ENCODE measurements at places on chromosomes 4 and X.

- DNase-seq: no peak
Measured at GRCh38 chrX:39759526-39760224, 338.1 kb downstream of the BCOR start.

GRCh38 chr4:146340798-146341197 is 126.5 kb downstream of the REELD1 start:
- DNase-seq: no peak

DNA sequence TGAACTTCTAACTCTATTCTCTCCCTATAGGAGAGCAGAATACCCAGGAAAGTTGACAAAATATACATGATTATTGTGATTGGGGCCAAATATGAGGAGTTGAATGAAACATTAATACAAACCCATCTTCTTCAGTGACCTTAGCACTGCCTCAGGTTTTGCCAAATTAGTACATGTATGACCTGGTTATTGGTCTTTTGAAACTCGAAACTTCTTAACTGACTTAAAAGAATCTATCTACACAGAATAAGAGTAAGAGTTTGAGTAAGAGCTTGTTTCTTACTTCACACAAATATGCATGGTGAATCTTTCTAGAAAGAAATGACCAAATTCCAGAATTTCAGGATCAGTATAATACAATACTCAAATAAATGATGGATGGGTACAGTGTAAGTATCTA is 213.0 kb upstream of the GK2 start:
- DNase-seq: no peak

DNA sequence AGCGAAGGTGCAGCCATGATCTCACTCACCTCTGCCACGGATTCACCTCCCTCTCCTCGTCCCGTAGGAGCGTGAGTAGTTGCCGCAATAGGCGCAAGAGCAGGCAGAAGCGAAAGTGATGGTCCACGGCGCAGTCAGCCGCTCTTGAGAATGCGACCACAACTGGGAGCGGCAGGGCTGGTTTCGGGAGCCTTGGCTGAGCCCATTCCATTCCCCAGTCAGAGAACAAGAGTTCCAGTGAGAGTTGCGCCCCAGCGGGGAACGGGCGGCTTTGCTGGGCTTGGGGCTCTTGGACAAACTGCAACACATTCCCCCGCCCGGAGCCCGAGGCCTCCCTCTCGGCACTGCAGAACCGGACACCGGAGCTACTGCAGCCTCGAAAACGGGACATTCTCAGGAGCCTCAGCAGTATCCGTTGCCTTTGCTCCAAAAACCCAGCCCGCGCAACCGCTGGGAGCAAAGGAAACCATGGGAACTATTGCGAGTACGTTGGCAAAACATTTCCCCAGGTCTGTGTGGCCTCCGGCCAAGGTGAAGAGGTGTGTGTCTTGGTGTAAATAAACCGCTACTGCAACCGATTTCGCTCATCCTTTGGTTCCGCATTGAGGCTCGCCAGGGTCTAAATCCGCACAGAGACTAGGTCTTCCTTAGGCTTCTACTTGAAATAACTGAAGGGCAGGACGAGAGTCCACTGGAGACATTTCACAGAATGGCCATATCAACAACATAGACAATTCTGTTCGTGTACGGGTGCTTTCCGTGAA is 5.7 kb upstream of the ZBTB33 start:
- peak; percentile 51 for DNase-seq

DNA sequence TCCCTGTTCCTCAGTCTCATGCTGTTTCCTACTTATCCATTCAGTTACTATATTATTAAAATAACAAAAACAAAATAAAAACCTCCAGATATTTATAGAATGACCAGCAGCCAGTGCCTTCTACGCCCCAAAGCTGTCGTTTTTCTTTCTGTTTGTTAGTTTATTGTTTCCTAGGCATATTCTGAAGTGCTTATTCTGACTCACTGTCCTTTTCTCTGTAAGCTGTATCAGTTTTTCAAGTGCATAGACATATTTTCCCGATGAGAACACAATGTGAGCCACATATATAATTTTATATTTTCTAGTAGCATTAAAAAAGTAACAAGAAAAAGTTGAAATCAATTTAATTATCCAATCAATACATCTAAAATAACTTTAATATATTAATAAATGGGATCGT is 2158.6 kb upstream of the TENM3 start:
- DNase-seq: no peak

DNA sequence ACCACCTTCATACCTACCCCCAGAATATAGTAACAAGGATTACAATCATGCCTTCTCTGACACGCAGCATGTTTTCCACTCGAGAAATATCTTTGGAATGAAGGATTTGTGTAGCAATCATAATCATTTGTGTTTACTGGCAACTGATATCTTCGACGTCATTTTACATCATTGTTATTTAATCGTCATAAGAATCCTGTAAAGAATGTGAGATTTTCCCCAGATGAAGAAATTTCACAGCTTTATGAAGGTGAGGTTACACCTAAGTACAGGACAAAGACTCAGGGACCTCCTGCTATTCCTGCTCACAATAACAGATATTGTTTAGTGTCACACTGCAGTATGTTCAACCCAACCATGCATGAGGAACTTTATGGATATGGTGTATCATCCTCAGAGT is 198.2 kb upstream of the LDB2 start:
- no peak for DNase-seq

DNA sequence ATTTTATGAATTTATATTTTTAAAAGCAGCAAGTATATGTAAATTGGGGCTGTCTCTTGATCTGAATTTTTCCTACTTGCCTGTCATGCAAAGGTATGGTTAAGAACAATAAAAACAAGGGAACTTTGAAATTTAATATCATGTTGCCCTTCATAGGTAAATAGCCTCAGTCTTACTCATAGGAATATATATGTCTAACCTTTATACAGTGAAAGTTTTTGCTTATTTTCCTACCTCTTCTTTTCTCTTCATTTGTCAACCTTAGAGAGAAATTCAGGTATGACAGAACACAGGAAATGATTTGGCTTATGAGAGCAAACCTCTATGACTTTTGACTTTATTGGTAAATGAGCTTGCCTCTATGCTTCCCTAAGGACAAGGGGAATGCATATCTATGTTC is 716.0 kb downstream of the CENPC start:
- DNase-seq: no peak

- no peak for DNase-seq
Measured at GRCh38 chrX:9317176-9317575, 147.7 kb upstream of the TBL1X start.

GRCh38 chr4:189869236-189869635 is 71.4 kb upstream of the FRG1 start:
- no peak for DNase-seq

GRCh38 chrX:37802028-37802427 is 22.2 kb downstream of the CYBB start:
- no peak for DNase-seq

DNA sequence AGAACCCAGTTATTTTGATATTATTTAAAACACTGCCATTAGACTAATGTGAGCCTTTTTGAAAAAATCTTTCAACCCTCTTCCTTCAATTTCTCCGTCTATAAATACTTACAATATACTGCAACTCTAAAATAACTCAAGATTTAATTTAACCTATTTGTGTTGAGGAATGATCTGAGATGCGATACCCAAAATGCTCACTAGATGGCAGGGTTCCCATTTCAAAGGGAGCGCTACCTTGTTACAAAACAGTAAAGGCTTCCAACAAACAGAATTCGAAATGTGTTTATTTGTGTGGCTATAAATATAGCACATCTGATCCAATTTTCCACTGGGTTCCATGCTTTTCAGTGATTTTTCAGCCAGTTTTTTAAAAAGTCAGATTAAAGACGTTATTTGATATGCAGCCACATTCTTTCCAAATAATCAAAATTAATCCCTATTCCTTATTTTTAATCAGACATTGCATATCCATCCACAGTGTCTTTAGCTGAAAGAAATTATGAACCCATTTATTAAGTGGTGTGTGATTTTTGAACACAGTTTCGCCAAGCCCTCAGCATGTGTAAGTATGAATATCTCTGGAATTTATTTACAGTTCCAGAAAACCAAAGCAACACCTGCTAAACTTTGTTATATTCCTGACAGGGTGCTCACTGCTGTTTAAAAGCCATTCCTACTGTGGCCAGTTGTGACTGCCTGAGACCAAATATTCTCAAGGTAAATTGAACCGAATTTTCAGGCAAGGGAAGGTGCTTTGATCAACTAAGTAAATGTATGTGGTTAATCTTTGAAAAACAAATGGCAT is 668.0 kb upstream of the LCORL start:
- peak; percentile 49 for DNase-seq

GRCh38 chr4:152684007-152684406 is 4.2 kb upstream of the TMEM154 start:
- no peak for DNase-seq

DNA sequence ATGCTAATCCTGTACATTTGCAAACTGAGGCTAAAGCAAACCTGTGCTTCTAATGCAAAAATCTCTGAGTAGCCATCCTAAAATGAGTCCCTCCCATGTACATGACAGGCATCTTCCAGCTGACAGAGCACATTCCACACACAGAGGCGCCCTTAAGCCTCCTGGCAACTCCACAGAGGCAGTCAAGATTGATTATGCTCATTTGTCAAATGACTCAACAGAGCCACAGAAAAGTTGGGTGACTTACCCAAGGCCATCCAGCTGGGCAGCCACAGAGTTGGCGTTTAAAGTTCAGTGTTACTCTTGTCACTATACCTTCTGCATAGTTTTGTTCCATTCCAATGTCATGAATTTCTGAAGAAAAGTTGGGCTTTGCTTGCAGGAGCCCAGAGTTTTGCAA is 394.6 kb upstream of the FGF13 start:
- no peak for DNase-seq

GRCh38 chrX:21255032-21255618 is 119.1 kb upstream of the CNKSR2 start:
- no peak for DNase-seq

GRCh38 chr4:90798948-90799347 is 671.8 kb downstream of the CCSER1 start:
- no peak for DNase-seq

DNA sequence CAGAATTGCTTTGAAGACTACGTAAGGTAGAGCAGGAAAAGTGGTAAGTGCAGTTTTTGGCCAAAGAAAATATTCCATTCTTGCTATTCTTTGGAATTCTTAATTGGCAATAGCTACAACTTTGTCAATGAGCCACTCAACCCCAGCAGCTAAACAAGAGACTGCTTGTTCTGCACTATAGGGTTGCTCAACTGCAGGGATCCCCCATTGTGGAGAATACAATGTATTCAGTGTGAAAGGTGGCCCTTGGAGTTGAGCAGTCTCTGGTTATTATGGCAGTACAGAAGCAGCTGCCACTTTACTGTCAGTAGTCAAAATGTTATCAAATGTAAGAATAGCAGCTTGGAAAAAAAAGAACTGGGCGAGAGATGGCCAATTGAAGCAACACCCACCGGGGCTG is 808.7 kb downstream of the CENPC start:
- DNase-seq: no peak

GRCh38 chrX:340641-341423 is 22.2 kb upstream of the GTPBP6 start:
- peak; percentile 52 for DNase-seq

DNA sequence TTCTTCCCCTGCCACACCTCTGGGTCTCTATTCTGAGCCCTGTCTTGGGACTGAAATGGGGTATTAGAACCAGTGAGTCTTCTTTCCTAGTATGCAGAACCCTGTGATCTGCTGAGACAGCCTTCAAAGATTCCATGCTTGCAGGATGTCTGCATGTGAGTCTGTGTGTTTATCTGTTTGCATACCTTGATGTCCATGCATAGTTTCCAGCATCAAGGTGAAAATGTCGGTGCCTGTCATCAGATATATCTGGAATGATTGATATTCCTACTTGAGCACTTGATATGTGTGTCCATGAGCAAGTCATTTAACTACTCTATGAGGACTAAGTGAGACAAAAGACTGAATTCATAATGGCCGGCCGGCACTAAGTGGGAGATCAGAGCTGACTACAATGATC is 117.0 kb upstream of the HS3ST1 start:
- DNase-seq: no peak

DNA sequence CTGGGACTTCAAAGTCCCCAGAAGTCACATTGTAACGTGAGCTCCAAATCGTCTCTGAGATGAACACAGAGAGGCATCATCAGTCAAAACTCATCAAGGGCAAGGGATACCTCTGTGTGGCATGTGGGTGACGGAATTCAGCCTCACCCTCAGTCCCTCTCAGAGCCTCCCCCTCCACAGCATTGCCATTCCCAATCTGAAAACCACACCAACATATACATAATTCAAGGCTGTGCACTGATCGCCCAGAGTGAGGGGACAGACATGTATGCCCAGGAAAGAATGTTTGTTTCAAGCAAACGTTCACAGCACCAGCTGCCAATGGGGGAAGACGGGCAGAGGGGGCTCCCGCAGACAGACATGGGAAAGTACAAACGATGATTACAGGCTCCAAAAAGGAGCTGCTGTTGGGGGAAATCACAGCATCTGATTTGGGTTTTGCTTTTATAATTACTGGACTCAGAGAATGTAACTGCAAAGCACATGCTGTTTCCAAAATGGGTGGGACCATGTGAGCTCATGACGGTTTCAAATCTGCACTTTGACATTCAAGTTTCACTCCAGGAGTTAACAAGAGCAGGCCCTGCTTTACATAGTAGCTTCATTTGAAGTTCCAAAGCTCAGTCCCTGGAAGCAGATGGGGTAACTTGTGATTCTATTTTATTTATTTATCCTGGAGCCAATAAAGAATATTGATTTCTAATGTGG is 88.3 kb downstream of the CLCN4 start:
- no peak for DNase-seq

DNA sequence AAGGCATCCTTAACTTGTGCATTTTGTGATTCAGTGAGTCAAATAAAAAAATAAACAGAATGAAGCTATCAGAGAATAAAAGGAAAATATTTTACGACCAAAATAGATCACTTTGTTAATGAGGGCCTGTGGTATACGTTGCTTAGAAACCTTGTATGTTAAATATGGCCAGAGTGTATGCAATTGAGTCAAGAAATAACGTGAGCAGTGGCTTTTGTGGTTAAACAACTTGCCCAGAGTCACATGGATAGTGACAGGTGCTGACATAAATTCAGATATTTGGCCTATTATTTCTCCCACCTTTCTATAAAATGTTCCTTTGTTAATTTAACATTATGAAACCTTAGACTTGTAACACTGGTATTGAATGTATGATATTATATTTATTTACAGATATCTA is 393.4 kb downstream of the PABPC4L start:
- no peak for DNase-seq

DNA sequence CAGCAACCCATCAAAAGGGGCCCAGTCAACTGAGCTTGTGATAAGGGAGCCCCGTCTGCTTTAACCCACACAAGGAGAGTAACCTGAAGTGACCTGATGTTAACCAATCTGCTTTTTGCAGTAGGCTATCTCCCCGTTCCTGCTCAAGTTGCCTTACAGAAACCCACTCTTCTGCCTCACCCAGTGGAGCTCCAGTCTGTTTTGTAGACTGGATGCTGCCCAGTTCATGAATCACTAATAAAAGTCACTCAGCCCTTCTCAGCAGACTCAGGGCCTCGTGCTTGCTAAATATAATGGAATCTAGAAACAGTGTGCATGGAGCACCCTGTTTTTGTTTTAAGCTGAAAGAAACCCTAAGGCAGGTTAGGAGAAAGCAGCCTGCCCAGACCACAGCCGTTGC is 312.3 kb downstream of the FBXW7 start:
- no peak for DNase-seq
